ENCODE measurements at places on chromosomes 3 and 15.

DNA sequence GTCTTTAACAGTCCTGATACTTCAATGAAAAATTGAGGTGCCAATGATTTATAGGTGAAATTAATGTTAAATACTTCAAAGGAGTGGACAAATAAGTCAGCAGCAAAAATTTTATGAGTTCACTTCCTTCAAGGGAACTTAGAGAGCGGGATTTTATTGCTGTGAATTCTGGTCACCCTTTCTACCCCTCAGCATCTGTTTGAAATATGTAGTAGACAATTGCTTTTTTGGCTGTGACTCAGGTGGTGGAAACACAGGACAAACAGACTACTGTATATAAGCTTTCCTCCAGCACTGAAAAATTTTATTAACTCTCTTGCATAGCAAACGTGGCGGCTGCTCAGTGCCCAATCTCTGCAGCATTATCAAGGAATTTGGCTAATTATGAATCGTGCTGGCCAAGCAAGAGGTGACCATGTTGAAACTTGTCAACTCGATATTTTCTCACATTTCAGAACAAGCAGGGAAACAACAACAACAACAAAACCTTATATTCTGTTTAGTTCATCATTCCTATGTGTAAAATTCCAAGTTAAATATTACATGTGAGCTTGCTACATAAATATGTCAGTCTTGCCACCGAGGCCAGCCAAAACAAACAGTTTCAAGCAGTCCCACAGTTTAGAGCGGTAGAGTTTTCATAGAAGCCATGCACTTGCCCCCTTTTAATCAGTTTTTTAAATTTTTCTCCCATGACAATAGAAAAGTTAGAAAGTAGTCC is 420.2 kb downstream of the FOXP1 start:
- DNase-seq, result no peak

DNA sequence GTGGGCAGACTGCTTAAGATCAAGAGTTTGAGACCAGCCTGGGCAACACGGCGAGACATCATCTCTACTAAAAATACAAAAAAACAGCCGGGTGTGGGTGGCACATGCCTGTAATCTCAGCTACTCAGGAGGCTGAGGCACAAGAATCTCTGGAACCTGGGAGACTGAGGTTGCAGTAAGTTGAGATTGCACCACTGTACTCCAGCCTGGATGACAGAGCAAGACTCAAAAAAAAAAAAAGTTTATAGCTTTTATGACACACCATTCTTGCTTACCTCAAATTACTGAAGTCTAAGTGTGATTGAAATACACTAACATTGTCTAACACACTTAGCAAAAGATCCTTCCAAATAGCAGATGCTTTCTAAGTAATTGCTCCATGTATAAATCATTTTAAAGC is 207.6 kb downstream of the STAG1 start:
- DNase-seq, result no peak

- no peak for DNase-seq
Observed at GRCh38 chr3:154314152-154314551, 10.1 kb downstream of the DHX36 start.

DNA sequence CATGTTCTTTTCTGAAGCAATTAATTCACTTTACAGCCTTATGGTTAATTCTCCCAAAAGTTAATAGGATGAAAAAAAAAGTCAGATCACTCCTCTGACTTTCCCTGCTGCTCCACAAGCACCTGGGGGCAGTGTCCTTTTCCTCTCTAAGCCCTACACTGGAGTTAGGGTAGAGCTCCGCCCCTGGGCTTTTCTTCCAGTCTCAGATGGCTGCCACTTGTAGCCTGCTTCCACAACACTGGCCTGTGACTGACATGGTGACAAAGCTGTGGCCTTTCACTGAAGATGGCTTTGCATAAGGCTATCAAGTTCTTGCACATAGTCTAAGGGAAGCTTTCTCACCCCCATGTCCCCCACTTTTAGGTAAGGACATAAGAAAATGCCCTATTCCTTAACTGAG is 1.3 kb upstream of the MON1A start:
- DNase-seq, result no peak

DNA sequence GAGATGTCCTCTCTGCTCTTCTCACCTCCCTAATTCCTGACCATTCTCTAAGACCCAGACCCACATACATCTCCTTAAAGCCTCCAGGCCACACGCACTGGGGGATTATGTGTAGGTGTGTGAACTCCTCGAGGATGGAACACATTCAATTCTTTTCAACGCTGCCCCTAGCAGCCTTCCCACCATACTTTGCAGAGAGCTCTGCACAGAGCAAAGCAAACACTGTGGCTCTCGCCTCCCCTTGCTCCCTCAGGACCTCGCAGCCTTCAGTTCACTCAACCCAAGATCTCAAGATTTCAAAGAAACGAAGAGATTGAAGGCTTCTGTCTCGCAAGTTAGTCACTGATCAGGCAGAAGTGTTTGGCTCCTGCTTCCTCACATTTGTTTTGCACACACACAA is 6.0 kb downstream of the ACTC1 start:
- DNase-seq, result no peak

DNA sequence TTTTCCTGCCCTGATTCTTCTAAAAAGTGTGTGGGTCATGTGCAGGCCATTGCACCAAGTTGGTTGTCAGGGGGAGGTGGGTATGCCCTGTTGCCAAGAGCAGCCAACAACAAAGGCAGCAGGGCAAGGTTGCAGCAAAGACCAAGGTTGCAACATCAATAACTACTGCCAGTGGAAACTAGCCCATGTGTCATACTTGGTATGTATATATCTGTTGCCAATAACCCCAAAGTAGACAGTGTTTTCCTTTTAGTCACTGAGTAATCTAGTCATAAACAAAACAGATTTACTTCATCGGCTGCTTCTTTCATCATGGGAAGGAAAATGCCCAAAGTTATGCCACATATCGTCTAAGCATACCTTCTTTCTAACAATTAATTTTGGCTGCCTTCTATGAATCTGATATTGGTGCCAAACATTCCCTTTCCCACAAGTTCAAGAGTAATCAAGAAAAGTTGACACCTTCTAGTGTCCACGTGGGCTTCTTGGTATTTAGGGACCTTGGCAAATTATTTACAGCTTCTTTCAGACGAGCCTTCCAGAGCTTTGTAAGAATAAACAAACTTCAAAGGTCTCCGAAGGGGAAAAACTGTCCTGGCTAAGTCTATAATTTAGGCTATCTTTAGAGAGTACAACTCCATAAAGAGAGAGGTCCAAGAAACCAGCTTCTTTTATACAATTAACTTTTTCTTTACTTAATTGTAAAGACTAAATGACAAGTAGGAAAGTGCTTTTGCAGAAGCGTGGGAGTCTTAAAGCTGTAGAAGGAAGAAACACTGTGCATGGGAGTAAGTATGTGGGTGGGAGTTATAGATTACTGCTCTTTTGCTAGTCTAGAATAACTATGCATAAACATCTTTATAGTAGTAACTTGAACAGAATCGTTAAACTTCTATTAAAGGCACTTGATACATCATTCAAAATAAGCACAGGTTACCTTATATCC is 10.0 kb upstream of the MBNL1 start:
- no peak for DNase-seq

DNA sequence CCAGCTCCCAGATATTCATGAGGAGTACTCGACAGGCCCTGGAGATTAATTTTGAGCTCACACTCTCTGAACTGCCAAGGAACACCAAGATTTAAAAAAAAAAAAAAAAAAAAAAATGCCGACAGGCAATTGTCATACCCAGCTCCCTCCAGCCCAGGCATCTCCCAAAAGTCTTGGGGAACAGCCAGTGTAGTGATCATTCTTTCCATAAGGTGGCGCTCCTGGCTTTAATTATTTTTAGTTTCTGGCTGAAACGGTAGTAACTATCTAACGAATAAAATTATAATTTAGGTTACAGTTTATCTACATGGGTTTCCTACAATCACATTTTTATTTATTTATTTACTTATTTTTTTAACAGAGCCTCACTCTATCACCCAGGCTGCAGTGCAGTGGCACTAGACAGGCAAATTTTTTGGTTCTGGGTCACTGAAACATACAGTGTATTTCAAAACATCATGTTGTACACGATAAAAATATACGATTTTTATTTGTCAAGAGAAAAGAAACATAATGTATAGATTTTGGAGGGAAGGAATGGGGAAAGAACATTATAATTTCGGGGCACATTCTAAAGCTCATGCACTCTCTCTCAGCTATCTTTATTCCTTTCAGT is 157.3 kb downstream of the ADAMTS9 start:
- DNase-seq, result no peak

- no peak for DNase-seq
Observed at GRCh38 chr3:149151843-149152242, 22.4 kb downstream of the HPS3 start.

GRCh38 chr3:38047896-38048295 is 8.9 kb downstream of the DLEC1 start:
- no peak for DNase-seq

GRCh38 chr3:140470962-140471361 is 206.9 kb upstream of the TRIM42 start:
- no peak for DNase-seq

Measured in activated CD4-positive, alpha-beta T cell treated with anti-CD3 and anti-CD28 coated beads for 24 hours (primary cell).